Anterior cingulate cortex (tissue), 58 donors: ENCODE measurements at places on chromosomes 4 and X.

- no peak for DNase-seq
Observed at GRCh38 chr4:7894098-7894676, 45.5 kb downstream of the AFAP1 start.

DNA sequence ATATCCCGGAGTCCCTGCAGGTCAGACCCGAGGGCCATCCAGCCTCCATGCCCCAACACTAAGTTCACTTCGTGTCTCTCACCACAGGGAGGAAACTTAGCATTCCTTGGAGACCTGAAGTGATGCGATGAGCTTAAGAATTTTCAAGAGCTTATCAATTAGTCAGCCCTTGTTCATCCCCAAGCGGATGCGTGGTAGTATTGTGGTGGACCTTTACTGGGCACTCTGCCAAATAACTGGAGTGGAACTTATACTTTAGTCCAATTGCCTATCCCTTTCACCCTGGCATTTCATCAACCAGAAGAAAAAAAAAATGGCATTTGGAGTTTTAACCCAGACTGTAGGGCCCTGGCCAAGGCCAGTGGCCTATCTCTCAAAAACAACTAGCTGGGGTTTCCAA lies 137.1 kb downstream of the RELL1 start:
- DNase-seq = no peak

GRCh38 chr4:111991797-111992196 lies 153.5 kb upstream of the FAM241A start:
- DNase-seq = no peak

GRCh38 chr4:161892951-161893350 lies 270.8 kb downstream of the FSTL5 start:
- no peak for DNase-seq

GRCh38 chr4:78870056-78870455 lies 69.2 kb downstream of the PAQR3 start:
- DNase-seq = no peak

GRCh38 chrX:3143043-3143799 lies 102.0 kb downstream of the ARSF start:
- DNase-seq = no peak

DNA sequence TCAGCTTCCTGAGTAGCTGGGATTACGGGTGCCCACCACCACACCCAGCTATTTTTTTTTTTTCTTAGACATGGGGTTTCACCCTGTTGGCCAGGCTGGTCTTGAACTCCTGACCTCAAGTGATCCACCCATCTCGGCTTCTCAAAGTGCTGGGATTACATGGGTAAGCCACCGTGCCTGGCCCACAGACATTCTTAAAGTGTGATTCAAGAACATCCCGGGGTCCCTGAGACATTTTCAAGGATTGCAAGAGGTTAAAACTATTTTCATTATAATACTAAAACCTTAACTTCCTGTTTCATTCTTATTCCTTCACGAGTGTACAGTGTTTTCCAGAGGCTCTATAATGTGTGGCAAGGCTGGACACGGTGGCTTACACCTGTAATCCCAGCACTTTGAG lies 318.7 kb downstream of the CAMK2D start:
- no peak for DNase-seq

- DNase-seq = no peak
Observed at GRCh38 chrX:154300816-154301215, 5.2 kb downstream of the TKTL1 start.

- DNase-seq = no peak
Observed at GRCh38 chr4:25590171-25590570, 65.5 kb upstream of the SLC34A2 start.

DNA sequence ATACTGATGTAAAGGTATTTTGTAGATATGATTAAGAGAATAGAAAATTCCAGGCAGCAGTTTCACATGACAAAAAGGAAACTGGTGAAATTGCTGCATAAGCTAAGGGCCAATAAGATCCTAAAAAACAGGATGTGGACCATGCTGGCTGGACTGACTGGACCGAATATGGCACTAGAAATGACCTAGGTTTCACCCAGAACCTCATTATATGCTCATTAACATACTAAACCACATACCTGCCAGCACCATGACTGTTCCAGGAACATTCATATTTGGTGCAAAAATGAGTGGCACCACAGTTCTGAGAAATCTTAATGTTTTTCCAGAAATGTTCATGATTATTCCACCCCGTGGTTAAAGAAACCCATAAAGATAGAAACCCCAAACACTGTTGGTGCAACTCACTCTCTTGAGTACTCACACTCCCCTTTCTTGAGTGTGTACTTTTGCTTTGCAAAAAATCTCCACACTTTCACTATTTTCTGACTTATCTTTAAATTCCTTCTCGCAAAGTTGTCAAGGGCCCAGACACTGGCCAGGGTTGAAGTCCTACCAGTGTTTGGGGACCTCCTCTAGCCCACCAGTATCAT lies 74.0 kb downstream of the FANCB start:
- no peak for DNase-seq

- no peak for DNase-seq
Observed at GRCh38 chr4:144181391-144181790, 40.9 kb upstream of the GYPA start.

GRCh38 chrX:625137-625691 lies 5.4 kb upstream of the SHOX start:
- DNase-seq = no peak

- DNase-seq = no peak
Observed at GRCh38 chrX:5180135-5180741, 1048.4 kb downstream of the NLGN4X start.

GRCh38 chr4:74715706-74716435 lies 78.5 kb downstream of the BTC start:
- no peak for DNase-seq

DNA sequence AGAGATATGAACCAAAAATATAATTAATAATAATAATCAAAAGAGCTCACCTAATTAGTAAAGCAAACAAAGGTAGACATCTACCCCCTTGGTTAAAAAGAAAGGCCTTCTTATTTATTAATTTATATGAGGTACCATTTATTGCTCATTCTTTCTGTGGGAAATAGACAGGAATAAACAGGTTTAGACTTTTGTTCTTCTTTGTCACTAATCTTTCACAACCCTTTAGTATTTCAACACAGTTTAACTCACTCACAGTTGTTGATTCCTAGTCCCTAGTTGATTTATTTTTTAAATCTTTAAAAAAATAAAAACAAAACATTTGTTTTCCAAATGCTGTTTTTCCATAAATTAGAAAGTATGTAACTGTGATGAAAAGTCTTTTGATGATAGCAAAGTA lies 5.6 kb downstream of the PPARGC1A start:
- no peak for DNase-seq

- DNase-seq = no peak
Observed at GRCh38 chr4:74873545-74874301, 59.2 kb upstream of the PARM1 start.

GRCh38 chrX:23773601-23774175 lies 9.3 kb upstream of the SAT1 start:
- no peak for DNase-seq

GRCh38 chrX:73847100-73847499 lies 284.1 kb downstream of the CHIC1 start:
- DNase-seq = no peak

GRCh38 chr4:167642250-167642649 lies 408.0 kb upstream of the SPOCK3 start:
- DNase-seq = no peak

DNA sequence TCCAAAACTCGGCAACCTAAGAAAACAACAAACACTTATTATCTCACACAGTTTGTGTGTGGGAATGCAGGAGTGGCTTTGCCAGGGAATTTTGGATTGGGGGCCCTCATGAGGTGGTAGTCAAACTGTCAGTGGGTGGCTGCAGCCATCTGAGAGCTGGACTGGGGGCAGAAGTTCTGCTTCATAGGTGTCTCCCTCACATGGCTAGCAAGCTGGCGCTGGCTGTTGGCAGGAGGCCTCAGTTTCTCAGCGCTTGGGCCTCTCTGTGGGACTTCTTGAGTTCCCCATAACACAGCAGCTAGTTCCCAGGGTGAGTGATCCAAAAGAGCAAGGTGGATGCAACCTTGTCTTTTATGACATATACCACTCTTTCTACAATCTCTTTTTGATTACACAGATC lies 26.0 kb upstream of the RASL11B start:
- no peak for DNase-seq

- DNase-seq = no peak
Observed at GRCh38 chrX:11130136-11130535, 19.0 kb downstream of the HCCS start.

DNA sequence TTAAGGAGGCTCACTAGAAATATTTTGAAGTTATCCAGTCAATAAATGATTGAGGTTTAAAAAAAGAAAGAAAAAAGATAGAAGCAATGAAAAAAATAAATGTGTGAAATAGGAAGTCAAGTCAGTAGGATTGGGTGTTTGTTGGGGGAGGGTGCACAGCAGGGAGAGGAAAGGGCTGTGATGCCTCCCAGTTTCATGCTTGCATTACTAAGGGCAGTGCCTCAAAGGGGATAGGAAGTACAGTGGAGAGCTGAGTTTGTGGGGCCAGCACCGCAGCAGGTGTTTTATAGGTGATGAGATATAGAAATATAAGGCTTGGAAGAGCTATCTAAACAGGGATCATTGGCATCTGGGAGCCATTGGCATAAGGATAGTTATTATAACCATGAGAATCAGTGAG lies 919.2 kb downstream of the STIM2 start:
- no peak for DNase-seq

DNA sequence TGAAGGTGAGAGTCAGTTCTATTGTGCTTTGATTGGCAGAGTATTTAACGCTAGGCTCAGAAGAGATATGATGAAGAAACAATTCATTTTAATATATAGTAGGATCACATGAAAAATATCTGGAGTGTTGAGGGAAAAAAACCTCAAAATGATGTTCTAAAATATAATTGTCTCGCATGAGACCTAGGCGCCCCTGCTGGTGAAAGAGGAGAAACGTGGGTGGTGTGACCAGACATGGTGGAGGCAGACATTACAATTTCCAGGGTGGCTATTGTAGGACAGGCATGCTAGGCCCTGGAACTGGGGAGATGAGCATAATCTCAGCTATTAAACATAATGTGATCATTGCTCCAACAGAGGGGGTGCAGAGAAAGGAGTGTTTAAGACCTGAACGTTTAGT lies 210.0 kb downstream of the HS3ST1 start:
- no peak for DNase-seq

DNA sequence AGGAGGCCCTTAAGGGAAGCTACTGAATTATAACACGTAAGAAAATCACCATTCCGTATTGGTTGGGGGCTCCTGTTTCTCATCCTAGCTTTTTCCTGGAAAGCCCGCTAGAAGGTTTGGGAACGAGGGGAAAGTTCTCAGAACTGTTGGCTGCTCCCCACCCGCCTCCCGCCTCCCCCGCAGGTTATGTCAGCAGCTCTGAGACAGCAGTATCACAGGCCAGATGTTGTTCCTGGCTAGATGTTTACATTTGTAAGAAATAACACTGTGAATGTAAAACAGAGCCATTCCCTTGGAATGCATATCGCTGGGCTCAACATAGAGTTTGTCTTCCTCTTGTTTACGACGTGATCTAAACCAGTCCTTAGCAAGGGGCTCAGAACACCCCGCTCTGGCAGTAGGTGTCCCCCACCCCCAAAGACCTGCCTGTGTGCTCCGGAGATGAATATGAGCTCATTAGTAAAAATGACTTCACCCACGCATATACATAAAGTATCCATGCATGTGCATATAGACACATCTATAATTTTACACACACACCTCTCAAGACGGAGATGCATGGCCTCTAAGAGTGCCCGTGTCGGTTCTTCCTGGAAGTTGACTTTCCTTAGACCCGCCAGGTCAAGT lies 6.9 kb upstream of the MSANTD1 start:
- DNase-seq = no peak

DNA sequence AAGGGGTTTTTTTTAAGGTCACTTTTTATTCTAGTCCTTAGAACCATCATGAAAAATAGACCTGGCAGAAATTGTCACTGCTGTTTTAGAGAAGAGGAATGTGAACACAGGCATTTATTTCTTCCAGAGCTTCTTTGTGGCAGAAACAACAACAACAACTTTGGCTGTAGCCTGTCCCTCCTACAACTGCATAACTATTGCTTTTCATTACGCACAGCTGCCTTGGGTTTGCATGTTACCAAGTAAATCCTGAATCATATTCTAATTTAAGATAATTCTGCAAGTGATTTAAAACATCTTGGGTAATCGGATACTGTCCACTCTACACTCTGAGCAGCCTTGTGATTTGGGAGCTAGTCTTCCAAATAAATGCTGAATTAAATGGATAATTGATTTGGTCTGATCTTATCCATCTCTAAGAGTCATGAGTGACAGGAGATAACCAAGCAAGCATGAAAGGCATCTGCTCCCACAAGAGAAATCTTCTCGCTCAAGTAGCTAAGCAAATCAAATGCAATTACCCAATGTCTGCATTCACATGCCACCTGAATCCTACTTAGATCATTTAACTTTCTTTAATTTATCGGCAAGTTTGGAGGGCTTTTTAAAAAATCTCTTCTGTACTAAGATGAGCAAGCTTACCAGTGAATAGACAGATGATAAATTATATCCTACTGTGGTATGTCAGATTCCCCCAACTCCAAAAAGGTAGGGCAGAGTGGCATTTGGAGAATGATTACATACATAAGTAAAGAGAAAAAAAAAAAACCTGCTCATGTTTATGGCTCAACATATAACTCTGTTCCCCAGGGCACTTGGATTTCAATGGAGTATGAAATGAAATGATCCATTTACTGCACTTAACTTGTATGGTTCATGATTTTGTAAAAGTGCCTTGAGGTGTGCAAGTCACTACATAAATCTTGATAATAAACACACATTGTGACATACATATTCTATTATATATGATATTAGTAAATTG lies 73.6 kb downstream of the EGF start:
- no peak for DNase-seq

DNA sequence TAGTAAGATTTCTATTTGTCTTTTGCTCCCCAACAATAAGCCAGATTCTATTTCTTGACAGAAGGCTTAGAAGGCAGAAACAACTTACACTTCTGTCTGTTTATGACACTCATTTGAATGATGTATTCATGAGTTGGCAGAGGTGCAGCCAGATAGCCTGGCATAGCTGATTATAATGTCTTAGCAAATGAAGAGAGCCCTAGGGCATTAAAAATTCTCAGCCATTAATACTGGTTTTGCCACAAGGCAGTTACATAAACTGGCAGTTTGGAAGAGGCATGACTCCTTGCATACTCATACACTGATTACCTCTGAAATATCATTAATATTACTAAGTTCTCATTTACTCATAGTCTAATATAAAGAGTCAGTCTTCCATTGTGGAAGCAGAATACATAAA lies 728.5 kb upstream of the NDST4 start:
- no peak for DNase-seq

- no peak for DNase-seq
Observed at GRCh38 chr4:168722391-168722790, 225.5 kb downstream of the PALLD start.

DNA sequence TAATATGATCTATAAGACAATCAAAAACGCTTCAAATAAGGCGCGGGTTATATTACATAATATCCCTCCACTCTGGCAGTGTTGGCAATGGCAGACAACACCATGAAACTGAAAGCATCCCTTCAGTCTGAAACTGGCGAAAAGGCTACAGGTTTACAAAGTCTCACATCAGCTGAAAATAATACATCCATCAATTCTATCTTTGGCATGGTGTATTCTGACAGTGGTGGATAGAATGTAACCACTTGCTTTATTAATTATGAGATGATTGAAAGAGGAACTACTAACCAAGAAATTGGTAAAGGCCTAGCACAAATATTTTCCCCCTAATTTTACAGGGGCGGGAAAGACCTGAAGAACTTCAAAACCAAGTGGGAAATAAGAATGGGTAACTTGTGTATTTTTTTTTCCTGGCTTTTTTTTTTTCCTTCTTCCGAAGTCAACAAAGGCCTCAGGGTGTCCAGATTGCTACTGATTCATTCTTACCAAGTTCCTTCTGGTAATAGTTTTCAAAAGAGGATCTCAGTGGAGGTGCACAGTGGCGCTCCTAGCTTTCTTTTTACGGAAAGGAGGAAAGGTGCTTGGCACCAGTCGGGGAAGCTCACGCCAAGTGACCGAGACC lies 728 bp downstream of the UBA6 start:
- DNase-seq = no peak
